Lung microvascular endothelial cell (primary cell): ENCODE measurements at places on chromosomes 2 and 18.

DNA sequence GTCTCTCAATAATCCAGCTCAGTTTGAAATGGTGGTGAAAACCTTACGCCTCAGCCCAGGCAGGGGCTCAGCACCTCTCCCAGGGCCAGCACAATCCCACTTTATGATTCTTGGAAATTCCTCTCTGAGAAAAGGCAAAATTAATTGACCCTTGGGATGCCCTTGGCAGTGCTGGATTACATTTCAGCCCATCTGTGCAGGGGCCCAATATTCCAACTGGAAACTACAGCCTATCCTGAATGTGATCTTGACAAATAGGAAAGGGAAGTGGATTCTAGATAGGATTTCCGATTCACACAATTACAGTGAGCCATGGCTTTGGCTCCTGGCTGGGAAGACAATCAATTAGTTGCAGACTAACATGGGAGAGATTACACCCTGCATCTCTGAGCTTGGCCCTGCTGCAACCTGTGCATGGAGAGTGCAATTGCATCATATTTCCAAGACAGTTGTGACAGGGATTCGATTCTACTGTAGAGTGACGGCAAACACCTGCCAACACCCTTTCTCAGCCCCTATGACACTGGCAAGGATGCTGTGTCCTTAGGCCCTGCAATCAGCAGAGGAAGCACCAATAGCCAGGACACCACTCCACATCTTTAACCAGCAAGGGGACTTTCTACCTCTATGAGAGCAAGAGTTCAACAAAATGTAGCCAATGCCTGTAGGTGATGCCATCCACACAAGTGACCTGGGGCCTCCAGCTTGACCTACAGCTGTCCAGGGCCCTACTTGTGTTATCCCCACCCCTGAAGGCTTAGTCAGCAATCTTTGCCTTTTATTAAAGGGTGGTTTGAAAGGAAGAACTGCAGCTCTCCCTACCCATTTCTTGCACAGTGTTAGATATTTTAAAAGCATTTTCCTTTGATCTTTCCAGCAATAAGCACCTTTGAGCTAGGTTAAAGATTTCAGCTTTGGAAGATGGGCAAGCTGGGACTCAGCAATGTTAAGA, 187.2 kb upstream of the HS6ST1 start:
- peak; percentile 41 for DNase-seq

- peak; percentile 93 for DNase-seq
Observed at GRCh38 chr2:30664761-30665358, 142.4 kb downstream of the CAPN13 start.

DNA sequence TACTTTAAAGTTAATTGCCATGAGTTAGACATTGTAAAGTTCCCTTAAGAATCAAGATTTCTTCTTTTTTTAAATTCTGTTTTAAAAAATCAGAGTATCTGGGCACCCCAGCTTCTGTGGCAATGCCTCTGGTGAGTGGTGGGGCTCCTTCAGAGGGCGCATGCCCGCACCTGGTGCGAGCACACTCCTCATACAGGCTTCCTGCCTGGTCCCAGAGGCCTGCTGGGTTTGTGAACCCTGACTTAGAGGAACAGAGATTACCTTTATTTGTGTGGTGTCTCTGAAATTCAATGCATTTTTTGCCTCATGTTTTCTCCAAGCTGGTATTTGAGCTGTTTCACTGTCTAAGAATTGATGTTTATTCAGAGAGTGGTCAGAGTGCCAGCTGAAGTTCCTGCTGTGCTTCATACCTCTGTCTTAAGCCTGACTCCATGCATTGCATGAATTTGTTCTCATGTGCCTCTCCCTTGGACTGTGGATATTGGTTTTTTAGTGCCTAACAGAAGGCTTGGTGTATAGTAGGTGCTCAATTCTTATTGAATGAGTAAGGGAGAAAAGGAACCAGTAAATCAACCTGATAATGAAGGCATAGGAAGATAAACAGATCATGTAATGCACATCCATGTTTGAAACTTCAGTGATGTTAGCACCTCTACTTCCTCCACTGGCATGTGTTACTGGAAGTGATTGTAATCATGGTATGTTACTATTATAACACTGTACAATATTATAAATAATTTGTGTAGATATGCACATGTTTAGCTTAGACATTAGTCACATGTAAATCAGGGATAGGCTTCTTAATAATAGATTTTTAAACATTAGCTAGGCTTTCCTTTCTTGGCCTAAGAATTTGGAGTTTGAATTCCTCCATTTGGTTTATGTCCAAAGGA, 29.0 kb downstream of the PHLPP1 start:
- no peak for DNase-seq

- DNase-seq: no peak
Observed at GRCh38 chr2:157420771-157421323, 23.0 kb downstream of the CYTIP start.

GRCh38 chr2:64327510-64328414, 126.2 kb upstream of the LGALSL start:
- peak; percentile 33 for DNase-seq

DNA sequence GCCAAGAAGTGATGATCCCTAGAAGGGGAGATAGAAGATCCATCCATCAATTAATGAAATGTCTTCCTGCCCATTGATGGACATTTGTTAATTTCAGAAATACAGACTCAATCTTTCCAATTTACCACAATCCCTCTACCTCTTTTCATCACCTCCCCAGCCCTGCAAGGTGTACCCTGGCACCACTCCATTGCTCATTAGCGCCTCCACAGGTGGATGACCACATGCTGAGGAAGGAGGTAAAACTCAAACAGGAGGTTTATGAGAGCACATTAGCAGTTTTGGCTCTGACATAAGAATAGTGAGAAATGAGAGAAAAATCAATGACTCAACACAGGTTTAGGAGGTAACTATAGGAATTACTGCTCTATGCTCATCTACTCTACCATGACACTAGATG, 208.0 kb downstream of the C1D start:
- DNase-seq: no peak

GRCh38 chr2:61437170-61437569, 33.7 kb downstream of the USP34 start:
- peak; percentile 17 for DNase-seq
